ENCODE measurements at places on chromosomes 6 and 20.

DNA sequence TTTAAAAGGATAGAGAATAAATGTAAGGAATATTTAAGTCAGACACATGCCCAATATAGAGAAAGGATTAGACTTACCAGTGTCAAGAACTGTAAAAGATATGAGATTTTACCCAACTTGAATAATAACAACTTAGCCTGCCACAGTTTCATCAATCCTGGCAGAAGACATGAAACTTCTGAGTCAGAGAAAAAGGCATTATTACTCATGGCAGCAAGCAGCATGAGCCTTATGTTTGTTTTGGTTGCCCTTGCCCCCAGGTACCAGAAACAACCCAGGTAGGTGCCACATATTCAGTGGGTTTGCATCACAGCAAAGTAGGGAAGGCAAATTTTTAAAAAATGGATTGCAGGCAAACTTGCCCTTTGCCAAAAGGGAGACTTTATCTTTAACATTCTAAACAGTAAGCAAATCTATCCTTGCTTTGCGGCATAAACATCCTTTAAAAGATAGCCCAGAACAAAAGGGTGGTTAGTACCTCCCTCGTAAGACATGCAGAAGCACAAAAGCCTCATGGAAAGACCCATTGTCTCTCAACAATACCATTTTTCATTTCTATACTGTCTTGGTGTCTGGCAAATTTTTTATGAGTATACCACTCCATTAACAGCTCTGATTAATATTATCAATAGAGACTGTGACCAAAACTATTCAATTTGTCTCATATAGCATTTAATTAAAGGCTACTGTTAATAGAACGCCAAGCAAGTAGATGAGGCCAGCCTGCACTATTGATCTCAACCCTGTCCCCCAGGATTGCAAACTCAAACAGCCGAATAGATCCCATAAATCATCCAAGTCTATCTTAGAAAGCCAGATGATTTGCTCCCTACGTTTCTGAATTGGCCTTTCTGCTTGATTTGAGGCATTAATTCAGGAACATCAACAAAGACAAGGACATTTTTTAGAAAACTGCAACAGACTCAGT, 185.1 kb downstream of the COL19A1 start:
- DNase-seq: no peak

GRCh38 chr6:125791151-125791819, 525 bp downstream of the NCOA7 start:
- peak; percentile 38 for DNase-seq

- no peak for DNase-seq
Measured at GRCh38 chr6:87731818-87732661, 30.0 kb upstream of the AKIRIN2 start.

DNA sequence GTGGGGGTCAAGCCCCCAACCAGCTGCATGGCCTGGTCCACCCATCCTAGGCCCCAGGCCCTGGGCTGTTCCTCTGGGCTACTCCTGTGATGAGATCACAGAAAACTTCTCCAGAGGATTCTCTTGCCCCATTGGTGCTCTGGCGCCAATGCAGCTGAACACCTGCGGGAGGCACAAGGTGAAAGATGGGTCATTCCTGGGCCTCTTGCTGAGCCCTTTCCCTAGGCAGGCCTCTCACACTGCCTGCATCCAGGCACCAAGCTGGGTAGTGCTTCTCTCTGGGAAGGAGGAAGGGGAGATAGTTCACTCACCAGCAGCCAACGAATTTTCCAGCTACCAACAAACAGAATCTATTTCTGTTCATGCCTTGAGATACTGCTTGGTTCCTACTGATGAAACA, 142.1 kb downstream of the PXDC1 start:
- DNase-seq: no peak

- no peak for DNase-seq
Measured at GRCh38 chr6:163630572-163630971, 216.1 kb downstream of the QKI start.
